NCI-H146 (cell line): ENCODE measurements at places on chromosomes 12 and 14.

DNA sequence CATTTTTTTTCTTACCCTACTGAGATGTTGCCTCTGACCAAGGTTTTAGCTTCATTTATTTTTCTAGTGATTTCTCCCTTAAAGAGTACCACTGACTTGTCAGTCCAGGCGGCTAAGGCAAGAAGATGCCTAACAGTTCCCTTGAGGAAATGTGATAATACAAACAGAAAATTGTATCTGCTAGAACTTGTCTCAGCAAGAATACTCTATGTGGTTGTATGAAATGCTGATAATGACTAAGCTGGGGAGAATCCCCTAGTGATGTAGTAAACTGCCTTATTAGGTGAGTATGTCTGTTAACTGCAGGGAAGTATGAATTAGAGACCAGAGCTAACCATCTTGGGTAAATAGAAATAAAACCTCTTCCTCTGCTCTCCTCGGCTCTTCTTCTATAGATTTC is 6.7 kb downstream of the C12orf54 start:
- DNase-seq: no peak

DNA sequence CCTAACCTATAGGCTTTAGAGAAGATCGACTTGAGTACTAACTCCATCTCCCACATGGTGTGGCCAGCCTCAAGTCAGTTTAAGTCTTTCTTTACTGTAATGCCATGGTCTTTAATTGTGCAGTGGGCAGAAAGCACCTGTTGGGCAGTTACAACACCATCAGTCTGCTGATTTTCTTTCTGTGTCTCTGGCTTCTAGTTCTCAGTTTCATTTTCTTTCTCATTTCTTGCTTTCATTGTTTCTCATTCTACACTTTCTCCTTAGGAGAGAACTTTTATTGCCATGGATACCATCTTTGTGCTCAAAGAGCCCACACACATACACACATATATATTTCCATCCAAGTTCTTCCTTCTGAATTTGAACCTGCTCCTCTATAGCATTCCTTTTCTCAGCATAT is 96.1 kb upstream of the SLC16A7 start:
- no peak for DNase-seq

DNA sequence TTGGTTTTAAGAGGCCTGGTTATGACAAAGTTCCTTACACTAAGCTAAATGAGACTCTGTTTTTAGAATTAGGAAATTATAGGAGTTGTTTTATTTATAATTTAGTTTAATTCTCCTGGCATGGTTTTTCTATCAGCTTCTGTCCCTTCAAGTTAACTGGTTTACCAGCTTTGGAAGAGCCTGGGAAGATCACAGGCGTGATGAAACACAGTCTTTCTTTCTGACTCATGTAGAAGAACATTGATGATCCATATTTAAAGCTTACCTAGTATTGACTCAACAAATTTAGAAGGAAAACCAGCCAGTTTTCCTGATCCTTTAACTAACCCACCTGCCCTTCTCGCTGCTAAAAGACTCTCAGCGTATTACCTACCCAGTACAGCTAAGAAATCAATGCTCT is 155.2 kb downstream of the TGFB3 start:
- DNase-seq: no peak

GRCh38 chr12:58640314-58640713 is 280.0 kb downstream of the LRIG3 start:
- DNase-seq: peak; percentile 3

- peak; percentile 42 for DNase-seq
Observed at GRCh38 chr12:72271451-72272090, 599 bp upstream of the TRHDE start.

DNA sequence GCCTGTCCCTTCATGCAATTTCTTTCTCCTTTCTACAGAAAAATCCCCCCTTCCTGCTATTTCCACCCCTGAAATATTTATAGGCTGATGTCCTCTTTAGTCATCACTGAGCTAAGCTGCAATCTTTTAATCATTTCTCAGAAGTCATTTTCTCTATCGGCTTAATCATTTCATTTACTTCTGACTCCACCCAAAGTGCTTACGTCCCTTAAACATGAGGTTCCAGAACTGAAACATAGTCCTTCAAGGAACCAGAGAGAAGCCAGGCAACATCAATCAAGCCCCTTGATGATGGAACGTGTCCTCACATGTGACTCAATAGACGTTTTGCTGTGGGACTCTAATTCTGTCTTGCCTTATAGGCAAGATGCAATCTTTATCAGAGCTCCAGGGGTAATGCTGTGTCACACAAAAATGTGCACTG is 148.7 kb upstream of the KRR1 start:
- DNase-seq: no peak

DNA sequence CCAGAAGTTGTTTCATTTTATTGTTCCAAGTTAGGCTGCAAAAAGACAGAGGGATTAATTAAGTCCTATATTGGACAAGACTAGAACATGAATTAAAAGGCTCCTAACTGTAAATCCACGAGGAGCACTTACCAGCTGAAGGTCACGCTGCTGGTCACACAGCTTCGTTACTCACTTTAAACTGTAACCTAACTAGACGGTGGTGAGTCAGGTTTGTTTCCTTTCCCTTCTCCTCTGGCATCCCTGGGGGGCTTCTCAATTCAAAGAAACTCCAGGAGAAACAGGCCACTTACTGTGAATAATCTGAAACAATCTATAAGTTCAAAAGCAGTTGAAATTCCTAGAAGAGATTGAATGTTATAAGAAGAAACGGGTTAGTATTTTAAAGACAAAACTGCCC is 331.4 kb downstream of the BCAT1 start:
- DNase-seq: no peak

DNA sequence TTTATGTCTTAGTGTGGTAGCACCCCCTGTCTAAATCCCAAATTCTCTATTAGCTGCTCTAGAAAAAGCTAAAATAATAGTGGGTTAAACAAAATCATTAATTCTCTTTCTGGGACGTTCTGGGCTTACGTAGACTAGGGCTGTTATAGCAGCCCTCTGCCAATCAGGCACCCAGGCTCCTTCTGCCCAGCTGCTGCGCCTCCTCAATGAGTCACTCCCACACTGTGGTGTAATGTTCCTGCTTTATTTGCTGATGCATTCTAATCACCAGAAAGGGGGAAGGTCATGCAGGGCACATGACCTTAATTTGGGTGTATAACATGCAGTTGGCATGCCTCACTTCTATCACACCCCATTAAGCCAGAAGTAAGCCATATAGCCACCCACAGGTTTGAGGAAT is 294.5 kb downstream of the GALC start:
- no peak for DNase-seq

DNA sequence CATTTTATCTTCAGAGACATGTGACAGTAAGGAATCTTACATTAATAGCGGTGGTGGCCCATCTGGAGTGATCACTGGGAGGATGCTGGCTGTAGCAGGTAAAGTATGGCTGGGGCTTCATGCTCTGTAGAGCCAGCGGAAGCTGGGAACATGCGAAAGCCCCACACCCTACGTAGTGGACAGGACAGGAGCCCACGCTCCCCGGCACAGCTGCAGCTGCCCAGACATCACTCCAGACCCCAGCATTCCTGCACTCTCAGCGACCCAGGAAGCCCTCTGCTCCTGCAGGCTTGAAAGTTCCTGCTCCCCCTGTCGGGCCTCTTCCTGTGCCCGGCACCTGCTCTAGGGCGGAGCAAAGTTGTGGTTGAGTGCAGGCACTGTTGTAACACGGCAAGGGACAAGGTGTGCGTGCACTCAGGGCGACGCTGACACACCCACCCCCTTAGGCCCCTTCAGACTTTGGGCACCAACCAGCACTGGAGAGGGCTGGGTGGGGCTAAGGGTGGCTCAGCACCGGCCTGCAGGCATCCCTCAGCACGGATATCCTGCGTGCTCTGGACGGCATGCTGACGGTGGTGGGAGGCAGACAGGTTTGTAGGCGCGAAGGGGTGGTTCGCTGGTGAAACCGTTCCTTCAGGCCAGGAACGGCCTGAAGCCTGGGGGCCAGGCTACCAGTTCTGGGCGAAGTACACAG is 568.3 kb downstream of the FSCB start:
- DNase-seq: no peak

- peak; percentile 98 for DNase-seq
Observed at GRCh38 chr14:29216268-29217232, 450.0 kb downstream of the FOXG1 start.

DNA sequence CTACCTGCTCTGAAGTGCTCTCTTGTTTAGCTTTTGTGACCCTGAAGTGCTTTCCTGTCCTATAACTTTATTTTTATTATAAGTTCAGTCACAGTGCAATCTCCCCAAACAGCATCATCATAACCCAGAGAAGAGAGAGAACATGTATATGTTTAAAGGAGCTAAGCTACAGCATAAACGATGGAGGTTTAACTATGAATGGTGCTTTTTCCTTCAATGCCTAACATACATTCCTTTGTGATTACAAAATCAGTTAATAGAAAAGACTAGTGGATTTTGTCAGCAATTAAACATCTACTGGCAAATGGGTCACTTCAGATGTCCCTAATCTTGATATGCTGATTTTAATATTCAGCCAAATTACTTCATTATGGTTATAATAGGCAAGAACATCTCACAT is 46.4 kb downstream of the ZFYVE21 start:
- DNase-seq: no peak

DNA sequence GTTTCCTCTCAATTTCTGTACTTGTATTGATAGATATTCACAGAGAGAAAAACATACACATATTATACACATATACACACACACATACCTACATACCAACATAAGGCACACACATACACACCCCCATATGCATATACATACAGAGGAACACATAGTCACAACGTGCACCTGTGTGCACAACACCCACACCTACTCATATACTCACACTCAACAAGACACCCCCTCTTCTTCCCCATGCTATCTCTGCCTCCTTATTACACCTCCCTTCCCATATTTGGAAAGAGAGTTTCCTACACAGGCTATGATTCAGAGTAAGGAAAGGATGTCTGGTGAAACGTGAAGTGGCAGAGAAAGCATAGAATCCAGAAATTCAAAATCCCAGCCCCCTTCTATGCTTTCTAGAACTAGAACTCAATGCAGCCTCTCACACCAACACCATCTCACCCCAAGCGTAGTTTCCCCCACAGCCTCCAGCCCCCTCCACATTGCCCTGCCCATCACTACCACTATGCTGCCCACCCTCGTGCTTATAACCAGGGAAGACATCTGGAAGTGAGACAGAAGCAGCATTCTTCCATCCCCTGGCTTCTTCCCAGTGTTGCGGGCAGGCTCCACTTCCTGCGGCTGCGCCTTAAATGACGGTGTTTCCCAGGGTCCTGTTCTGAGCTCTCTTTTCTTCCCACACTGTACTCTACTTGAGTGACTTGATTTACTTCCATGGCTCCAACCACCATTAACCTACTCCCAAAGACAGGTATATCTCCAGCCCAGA is 2.4 kb downstream of the RNASE8 start:
- no peak for DNase-seq

DNA sequence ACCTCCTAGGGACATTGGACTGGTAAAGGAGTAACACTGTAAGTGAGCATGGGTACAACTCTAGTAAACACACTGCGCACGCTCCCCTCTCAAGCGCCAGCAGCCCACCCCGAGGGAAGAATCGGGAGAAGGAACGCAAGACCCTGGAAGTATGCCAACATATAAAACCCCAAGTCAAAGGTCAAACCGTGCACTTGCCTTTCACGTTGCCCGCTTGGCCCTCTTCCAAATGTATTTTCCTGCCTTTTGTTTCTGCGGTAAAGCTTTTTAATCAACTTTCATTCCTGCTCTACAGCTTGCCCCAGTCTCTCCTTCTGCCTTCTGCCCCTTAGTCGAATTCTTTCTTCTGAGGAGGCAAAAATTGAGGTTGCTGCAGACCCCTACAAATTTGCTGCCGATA is 17.6 kb upstream of the CHST11 start:
- DNase-seq: no peak
